ENCODE measurements at places on chromosomes 7 and 10.

DNA sequence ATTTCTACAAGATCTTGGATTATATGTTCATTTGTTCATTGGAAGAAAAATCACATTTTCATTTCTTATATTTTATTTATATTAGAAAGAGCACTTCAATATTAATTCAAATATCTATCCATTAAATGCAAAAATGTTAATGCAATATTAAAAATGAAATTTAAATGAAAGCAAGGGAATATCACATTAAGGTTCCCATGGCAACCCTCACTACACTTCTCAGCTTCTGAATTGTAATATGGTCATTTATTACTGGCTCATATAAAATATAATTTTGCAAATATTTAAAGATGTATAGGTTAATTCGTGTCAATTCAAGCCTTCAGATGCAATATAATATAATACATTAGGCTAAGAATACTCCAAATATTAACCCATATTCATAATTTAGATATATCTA lies 38.8 kb downstream of the XRCC2 start:
- no peak for DNase-seq

DNA sequence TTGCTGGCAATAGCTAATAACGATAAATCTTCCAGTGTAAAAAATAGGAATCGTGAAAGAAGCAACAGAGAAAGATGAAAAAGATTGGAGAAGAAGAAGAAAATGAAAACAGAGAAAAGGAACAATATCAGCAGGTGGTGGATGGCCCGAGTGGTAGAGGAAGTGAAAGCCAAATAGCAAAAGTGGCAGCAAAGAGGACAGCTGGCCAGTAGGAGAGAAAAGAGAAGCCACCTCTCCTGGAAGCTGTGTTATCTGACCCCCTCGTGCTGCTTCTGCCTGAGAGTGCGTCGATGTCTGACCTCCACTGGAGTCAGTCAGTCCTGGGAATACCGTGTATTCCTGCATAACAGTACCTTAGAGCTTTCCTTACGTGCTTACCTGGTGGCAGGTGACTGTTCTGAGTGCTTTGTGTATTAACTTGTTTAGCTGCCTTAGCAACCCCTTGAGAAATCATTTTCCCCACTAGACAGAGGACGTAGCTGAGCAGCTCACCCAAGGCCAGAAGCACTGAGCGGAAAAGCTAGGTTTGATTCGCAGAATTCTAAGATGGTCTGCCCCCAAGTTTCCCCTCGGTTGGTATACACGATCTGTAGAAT lies 88.3 kb downstream of the CHN2 start:
- DNase-seq = peak; percentile 87

GRCh38 chr10:31958856-31959255 lies 30.2 kb upstream of the ARHGAP12 start:
- DNase-seq = no peak

- no peak for DNase-seq
These were observed 81.2 kb downstream of the MKX start for GRCh38 chr10:27664461-27664860.

DNA sequence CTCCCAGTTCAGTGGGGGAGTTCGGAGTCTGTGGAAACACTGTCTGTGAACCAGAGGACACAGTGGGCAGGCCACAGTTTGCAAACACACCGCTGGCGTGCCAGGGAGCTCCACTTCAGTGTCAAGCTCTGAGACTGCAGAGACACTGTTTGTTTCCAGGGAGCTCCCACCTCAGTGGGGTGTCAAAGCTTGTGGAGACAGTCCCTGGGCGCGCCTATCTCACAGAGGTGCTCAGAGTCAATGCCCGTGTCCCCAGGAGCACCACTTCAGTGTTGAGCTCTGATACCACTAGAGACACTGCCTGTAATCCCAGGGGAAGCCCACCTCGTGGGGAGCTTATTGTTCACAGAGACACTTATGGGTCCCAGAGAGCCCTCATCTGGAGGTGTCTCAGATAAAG lies 4.3 kb downstream of the MYO1G start:
- no peak for DNase-seq

- no peak for DNase-seq
These were observed 29.6 kb upstream of the GOT1 start for GRCh38 chr10:99460070-99460469.

DNA sequence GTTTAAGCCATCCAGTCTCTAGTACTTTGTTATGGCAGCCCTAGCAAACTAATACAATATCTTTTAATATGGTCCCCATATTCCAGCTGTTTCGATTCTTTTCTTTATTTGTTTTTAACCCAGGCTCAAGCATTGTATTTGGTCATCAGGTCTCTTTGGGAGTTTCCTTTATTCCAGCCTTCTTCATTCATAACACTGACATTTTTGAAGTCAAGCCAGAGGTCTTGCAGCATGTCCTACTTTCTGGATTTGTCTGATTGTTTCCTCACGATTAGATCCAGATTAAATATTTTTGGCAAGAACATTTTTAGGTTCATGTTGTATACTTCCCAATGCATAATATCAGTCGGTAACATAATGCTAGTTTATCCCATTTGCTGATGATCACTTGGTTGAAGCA lies 11.8 kb downstream of the SLC25A13 start:
- DNase-seq = no peak

GRCh38 chr10:119090026-119090795 lies 9.6 kb upstream of the EIF3A start:
- no peak for DNase-seq

GRCh38 chr7:155477476-155477875 lies 19.5 kb downstream of the EN2 start:
- no peak for DNase-seq

DNA sequence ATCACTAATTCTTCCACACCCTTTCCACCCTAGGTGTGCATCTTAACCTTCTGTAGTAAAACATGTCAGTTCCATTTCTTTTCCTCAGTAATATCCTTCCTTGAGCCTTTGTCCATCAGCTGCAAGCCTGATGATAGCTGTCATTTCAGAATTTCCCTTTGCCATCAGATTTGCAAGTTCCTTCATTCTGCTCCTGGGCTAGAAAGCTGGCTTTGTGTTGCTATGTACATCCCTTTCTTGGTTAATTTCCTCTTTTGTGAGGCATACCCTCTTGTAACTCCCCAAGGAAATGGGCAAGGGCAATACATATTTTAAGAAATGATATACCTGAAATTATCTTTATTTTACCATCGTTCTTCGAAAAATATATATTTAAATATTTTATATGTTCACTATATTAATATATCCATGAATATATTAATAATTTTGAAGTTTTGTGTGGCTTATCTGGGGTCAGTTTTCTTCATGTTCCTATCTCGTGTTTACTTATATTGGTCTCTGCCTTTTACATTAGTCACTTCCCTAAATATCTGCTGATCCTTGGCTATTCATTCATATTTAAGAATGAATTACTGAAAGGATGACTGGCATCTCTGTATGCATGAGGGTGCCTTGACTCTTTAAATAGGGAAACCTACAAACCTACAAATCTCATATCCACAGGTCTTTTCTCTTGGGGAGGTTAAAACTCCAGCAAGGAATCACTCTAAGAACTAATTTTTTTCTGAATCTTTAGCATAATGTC lies 143.8 kb downstream of the ZNF22 start:
- DNase-seq = no peak

GRCh38 chr10:97876402-97876801 lies 26.8 kb downstream of the GOLGA7B start:
- no peak for DNase-seq

GRCh38 chr7:103106005-103106702 lies 31.2 kb downstream of the ARMC10 start:
- DNase-seq = no peak

GRCh38 chr10:63267414-63268148 lies 134.5 kb downstream of the NRBF2 start:
- DNase-seq = peak; percentile 84

DNA sequence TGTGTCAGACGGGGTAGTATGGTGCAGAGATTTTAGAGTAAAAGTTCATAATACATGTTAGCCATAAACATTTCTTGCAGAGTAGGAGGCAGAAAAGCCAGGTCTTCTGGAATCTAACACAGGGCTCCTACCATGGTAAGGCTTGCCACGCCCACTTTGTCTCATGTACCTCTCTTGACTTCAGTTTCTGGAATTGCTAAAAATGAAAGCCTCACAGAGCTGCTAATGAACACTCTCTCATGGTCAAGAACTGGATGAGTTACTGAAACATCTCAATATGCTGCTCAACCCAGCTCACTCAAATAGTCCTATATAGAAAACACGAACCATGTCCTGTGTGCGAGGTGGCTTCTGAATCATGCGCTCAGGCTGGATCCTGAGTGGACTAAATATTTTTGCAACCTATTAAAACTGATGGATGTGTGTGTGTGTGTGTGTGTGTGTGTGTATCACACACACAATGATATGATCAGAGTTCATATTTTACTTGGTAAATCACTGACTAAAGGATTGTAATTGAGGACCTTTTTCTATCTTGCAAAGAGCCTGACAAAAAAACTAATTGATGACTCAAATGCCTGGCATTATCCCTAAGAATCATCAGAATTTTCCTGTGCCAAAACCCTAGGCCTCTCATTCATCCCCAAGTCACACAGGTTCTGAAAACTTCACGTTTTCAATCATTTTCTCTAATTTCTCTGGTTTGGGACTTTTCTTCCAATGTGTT lies 1306.6 kb downstream of the XPNPEP1 start:
- DNase-seq = no peak

- DNase-seq = no peak
These were observed 184.7 kb upstream of the FZD1 start for GRCh38 chr7:91079487-91079886.

DNA sequence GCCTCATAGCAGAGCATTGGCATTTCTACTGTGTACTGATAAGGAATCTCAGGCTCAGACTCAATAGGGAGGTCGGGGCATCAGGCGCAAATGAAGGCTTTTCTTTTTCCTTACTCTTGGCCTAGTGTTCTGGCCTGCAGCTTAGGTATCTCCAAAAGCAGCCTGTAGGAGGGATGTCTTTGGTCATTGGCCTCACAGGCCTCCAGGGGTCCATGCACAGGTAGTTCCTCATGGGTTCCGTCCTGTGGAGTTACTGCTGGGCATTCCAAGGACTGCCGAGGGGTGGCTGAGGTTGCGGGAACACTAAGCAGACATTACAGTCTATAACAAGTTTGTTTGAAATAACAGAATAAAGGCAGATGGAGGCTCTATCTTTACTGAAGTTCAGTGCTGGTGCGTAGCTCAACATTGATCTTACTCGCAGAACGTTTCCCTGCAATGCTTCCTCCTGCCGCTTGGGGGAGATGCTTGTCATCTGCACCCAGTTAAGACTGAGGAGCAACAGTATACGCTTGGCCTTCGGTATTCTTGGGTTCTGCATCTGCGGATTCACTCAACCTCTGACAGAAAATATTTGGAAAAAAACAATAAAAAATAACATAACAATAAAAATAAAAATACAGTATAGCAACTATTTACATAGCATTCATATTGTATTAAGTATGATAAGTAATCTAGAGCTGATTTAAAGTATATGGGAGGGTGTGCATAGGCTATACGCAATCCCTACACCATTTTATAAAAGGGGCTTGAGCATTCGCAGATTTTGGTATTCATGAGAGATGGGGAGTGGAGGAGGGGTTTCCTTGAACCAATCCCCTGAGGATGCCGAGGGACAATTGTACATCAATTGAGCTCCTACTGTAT lies 58.9 kb downstream of the SH2D4B start:
- DNase-seq = peak; percentile 60

GRCh38 chr10:85919491-85920021 lies 447.0 kb downstream of the GRID1 start:
- no peak for DNase-seq

DNA sequence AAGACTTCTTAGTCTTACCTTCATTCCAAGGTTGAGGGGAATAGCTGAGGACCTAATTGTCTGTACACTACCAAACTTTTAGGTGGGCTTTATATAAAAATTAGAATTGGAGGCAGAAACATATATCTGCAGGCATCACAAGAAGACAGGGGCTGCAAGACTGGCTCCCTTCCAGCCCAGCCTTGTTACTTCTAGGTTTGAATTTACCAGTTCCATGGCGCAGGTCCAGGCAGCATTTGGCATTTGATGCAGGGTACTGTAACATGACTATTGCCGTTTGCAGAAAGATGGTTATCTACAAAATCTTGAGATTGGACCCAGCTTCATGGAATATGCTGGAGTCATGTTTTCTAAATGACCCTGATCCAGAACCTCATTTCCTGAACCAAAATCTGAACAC lies 105.4 kb upstream of the RHOBTB1 start:
- no peak for DNase-seq

DNA sequence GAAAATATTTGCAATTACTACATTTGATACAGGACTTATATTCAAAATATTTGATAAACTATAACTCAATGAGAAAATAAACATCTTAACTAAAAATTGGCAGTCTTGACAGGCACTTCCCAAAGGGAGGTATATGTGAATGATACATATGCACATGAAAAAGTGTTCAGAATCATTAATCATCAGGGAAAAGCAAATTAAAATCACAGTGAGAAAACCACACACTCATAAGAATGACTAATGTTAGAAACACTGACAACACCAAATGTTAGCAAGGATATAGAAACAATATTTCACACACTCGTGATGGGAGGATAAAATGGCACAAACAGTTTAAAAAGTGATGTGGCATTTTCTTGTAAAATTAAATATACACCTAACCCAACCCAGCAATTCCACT lies 4.1 kb upstream of the VPS26A start:
- no peak for DNase-seq

DNA sequence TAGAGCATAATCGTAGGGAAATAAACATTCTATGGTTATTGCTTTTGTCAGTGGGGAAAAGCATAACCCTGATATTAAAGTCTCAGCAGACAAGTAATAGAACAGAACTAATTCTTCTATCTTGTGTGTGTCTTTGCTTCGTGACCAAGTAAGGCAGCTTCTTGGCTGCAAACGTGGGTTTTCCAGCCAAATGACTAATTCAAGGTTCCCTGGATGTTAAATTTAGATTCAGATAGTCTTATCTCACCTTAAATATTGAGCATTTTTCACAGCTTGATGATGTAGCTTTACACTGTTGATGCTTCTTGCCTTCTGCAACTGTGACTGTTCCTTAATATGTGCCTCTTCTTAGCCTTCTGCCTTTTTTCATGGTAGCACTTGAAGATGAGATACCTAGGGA lies 113.0 kb downstream of the EXOC4 start:
- no peak for DNase-seq

DNA sequence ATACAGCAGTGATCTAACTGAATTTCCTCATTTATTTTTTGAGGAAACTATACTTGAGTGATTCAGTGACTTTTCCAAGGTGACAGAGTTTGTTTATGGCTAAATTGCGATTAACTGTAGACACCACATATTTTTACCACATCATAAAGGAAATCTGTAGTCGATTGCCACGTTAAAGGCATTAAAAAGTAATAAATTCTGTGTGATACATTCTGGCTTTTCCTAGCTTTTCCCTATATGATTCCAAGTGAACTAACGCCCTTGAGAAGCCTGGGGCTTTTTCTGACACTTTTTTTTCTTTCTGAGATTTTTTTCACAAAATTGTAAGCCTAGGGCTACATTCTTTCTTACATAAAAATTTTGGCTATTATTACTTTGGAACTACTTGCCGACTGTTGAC lies 266.9 kb downstream of the BICC1 start:
- no peak for DNase-seq

All from NAMALWA (cell line).